ENCODE measurements at places on chromosomes 12 and 14. TPM values are rescaled to one million over a fixed set of nuclear protein-coding genes. Genes with fewer than 3 reads are reported as not detected.
A peak's percentile ranks its signal among the peaks of the same experiment; 100 is the strongest.

Gene ADGRD1
- not detected for total RNA-seq

DNA sequence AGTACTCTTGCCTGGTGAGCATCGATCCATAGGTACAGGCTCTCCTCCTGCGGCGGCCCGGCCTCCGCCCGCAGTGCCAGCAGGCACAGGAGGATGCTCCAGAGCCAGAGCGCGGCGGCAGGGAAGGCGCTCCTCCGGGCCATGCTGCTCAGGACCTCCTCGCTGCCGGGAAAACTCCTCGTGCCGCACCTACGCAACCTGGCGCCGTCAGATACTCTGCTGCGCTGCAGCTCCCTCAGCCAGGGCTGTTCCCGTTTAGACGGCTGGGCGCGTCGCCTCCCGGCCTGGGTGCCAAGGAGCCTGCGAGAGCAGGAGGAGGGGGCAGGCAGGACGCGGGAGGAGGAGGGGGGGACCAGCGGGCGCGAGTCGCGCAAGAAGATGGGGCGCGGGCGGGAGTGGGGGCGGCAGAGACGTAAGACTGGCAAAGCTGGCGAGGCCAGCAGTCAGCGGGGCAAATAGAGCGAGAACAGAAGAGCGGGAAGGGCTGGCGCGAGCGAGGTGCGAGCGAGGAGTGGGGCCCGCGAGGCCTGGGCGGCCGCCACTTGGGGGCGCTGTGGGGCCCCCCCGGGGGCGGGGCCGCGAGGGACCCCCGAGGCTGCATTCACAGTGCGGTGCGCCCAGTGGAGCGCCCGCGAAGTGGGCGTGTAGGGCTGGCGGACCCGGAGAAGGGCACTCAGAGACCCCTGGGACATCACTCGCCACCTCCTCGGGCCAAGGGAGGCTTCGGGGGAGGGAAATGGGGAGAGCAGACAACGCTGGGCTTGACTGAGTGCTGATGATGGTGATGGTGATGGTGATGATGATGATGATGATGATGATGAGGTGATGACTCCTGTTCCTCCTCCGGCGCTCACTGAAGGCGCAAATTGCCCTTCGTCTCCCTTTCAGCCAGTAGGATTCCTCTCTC, at the start of gene WIF1:
WIF1 (minus strand) TSS at position 257 of the 907 bp plus-strand sequence; CDS start at position 143, 114 bp downstream.
- no peak for DNase-seq

DNA sequence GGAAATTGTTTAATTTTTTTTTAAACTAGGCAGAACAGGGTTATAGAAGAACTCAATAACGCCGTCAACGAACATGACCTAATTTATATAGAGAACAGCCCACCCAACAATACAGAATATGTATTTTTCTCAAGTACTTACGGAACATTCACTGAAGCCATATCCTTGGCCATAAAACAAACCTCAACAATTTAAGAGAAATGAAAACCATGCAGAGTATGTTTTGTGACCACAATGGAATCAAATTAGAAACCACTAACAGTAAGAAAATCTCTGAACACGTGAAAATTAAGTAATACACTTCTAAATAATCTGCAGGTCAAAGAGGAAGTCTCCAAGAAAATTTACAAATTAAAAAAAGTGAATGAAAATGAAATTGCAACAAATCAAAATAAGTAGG, 9.4 kb downstream of the SART3 start:
- peak; percentile 50 for DNase-seq

DNA sequence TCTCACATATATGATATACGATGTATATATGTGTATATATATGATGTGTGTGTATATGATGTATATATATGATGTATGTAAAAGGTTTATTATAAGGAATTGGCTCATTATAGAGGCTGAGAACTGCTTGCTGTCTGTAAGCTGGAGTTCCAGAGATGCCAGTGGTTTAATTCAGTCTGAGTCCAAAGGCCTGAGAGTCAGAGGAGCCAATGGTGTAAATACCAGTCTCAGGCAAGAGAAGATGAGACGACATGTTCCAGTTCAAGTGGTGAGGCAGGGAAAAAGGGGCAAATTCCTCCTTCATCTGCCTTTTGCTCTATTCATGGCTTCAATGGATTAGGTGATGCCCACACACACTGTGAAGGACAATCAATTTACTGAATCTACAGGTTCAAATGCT, 17.1 kb upstream of the STYK1 start:
- DNase-seq, result no peak

DNA sequence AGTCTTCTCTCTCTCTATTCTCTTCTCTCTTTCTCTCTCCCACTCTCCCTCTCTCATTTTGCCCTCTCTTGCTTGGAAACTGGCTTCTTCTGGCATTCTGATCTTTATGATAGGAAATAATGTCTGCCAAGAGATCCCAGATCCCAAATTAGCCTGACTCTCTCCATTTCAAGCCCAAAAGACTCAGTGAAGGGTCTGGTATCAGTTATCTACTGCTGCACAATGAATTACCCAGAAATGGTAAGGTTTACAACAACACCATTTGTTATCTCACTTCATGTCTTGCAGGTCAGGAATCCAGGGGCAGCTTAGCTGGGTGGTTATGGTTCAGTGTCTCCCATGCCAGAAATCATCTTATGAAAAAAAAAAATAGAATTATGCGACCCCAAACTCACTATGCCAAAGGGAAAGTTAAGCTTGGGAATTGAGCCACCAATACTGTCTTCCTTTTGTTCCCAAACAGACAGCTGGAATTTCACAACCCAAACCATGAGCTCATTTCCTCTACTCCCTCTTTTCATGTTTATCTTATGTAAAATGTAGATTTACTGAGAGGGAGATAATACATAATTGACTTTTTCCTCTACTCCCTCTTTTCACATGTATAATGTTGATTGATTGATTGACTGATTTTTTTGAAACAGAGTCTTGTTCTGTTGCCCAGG, 67.8 kb upstream of the FICD start:
- DNase-seq, result peak; percentile 58

All from LHCN-M2 (cell line).